Eye (tissue), 1 donor: ENCODE measurements at places on chromosomes 2 and 18.

- DNase-seq = no peak
Observed at GRCh38 chr2:143121957-143122356, 7.3 kb upstream of the ARHGAP15 start.

DNA sequence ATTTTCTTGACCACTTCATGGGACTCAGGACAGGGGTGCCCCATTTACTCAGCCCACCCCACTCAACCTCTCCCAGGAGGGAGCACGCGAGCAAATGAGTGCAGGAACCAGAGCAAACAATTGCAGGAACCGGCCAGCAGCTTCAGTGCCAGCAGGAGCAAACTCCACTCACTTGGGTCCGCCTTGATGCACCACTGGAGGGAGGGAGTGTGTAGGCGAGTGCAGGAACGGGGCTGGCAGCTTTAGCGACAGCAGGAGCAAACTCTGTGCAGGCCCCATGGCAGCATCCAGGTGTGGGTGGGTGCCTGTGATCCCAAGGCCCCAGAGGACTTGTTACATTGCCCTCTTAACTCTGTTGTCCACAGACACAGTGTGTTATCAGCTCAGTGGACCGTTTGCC is 1667.3 kb upstream of the CELF4 start:
- DNase-seq = no peak

- no peak for DNase-seq
Observed at GRCh38 chr2:183950673-183951072, 647.7 kb upstream of the ZNF804A start.

DNA sequence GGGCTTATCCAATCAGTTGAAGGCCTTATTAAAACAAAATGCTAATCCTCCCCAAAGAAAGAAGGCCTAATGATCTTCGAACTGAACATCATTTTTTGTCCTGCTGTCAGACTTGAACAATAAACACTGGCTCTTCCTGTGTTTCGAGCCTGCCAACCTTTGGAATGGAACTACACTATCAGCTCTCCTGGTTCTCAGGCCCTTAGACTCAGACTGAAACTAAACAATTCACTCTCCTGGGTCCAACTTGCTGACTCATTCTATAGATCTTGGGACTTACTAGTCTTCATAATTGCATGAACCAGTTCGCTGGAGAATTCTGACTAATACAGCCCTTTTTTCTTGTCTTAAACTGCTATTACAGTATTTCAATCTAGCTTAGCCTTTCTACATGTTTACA is 235.2 kb downstream of the LNPK start:
- DNase-seq = no peak

- no peak for DNase-seq
Observed at GRCh38 chr2:162155093-162155492, 3.0 kb upstream of the GCG start.

GRCh38 chr2:10930721-10931516 is 19.2 kb downstream of the KCNF1 start:
- no peak for DNase-seq

- DNase-seq = no peak
Observed at GRCh38 chr2:100476606-100477005, 6.3 kb downstream of the NMS start.
